Stimulated activated CD4-positive, alpha-beta T cell treated with anti-CD3 and anti-CD28 coated beads, Interleukin-4, amount 100 ng/mL, for 1 hour (primary cell): ENCODE measurements at places on chromosomes 6 and 20.

- DNase-seq = no peak
Measured at GRCh38 chr20:63062188-63063140, 55.7 kb upstream of the BHLHE23 start.

GRCh38 chr6:14428269-14428668, 310.7 kb downstream of the CD83 start:
- DNase-seq = no peak

DNA sequence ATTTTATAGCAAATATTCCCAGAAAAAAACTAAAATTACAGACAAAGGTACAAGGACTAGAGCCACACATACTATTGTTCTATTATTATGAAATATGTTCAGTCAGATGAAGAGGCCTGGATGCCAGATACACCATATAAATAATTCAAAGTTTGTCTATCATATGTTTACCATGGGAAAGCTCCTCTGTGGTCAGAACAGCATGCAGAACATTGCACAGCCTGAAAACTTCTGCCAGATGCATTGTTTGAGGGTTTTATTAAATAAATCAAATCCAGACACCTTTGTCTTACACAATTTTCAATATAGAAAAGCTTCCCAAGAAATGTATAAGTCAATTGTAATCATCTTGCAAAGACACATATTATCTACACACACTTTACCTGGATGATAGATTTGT, 35.0 kb upstream of the COL21A1 start:
- DNase-seq = no peak

DNA sequence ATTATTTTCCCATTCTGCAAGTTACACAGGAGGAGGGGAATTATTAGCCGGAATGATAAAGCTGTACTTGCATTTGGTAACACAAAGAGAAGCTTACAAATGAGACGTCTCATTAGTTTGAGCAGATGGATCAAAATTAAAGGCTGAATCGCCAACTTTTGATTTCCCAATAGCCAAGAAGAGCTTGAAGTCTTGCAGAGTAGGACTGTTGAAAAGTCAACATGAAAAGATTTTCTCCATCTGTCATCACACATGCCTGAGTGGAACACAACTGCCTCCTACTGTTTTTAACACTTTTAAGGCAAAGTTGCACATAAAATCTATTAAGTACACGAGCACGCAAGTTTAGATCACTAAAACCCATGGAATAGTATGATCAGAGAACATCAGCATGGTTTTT, 176.2 kb downstream of the ASCC3 start:
- no peak for DNase-seq

GRCh38 chr6:11682561-11682975, 96.0 kb downstream of the ADTRP start:
- no peak for DNase-seq
